ENCODE measurements at places on chromosomes 3 and 15.
A peak's percentile ranks its signal among the peaks of the same experiment; 100 is the strongest.

DNA sequence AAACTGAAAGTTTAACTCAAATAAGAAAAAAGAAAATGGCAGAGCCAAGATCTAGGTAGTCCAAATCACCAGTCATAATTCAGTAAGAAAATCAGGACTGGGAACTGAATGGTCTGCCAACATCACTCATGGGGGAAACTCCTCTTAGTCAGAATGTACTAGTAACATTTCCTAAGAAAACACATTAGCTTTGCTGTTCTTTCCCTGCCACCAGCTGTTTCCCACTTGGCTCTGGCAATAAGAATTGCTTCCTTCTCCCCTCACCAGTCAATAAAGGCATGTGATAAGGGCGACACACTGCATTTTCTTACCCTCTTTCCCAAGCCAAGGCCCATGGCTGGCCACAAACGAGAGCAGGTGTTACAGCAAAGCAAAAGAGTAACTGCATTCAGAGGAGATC, 46.1 kb downstream of the PIK3R4 start:
- no peak for DNase-seq

- no peak for DNase-seq
These were observed 164.9 kb downstream of the NR2F2 start for GRCh38 chr15:96495386-96495785.

- DNase-seq = no peak
These were observed 9.4 kb downstream of the FAM81A start for GRCh38 chr15:59447367-59447766.

DNA sequence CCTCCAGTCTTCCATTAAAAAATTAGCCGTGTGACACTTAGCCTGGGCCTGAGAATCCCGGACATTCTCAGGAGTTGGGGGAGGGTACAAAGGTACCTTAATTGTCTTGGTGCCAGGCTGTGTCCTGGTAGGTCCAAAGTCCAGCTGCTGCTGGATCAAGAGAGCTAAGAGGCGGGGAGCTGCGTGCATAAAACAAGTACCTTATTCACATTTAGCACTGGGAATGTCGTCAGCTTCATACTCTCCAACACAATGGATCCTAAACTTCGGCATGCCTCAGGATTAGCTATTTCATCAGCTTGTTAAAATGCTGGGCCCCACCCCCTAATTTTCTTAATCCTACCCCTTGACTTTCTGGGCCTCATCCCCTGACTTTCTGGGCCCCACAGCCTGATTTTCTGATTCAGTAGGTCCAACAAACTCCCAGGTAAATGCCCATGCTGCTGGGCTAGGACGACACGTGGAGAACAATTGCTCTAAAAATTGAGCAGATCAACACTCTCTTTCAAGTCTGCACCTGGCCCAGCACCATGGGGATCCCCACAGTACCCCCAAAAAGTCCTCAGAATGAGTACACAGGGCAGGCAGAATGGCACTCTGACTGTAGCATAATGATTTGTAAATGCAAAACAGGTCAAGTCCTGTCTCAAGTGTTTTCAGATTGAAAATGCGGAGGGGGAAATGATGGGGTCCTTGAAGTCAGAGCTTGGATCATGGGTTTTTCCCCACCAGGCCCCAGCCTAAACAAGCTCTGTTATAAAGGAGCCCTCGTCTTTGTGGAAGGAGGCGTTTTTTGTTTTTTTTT, 5.6 kb upstream of the AEN start:
- no peak for DNase-seq

DNA sequence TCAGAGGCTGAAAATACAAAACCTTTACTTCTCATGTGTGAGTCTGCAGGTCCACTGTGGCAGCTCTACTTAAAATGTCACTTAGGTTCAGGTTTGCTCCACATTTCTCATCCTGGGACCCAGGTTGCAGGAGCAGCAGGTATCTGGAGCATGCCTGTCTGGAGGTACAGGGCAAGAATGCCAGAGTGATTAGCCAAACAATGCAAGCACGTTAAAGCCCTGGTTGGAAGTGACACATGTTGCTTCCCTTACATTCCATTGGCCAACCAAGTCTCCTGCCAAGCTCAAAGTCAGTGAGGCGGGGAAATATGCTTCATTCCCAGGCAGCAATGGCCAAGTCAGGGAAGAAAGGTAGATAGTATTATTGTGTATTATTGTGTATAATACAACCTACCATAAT, 76.8 kb upstream of the ARL6 start:
- no peak for DNase-seq

GRCh38 chr3:119323723-119324085, 29.5 kb downstream of the ARHGAP31 start:
- DNase-seq = no peak

DNA sequence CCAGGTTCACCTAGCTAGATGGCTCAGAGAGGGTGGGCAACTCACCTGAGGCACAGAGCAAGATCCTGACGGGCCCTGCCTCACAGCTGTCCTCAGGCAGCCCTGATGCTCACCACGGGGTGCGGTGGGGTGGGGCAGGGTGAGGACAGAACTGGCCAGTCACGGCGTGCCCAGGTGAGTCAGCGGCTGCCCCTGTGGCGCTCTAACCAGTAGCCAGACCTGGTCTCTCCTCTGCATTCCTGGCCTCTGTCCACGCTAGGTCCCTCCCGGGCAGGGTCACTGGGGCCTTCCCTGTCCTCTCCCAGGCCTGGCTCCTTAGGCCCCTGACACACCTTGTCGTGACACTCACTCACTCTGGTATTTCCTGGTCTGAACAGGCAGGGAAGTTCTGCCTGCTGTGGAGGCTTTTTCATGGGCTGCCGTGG, 901 bp downstream of the ALS2CL start:
- no peak for DNase-seq

GRCh38 chr3:4290272-4290893, 12.8 kb upstream of the SETMAR start:
- peak; percentile 6 for DNase-seq

DNA sequence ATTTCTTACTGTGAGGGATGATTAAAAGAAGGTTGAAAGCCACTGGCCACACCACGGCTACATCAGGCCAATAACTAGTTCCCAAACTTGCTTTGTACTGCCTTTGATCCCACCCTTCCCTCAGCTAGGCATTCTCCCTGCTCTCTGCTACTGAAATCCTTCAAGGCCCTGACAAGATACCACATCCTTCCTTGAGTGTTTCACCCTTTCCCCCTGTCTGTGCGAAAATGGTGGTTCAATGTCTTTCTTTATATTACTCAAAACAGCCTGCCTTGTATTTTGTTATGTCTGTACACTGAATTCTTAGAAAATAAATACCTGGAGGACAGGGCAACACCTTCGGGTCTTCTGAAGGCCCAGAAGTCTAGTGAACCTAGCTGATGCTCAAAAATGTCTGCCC, 932 bp upstream of the VPS8 start:
- DNase-seq = no peak

DNA sequence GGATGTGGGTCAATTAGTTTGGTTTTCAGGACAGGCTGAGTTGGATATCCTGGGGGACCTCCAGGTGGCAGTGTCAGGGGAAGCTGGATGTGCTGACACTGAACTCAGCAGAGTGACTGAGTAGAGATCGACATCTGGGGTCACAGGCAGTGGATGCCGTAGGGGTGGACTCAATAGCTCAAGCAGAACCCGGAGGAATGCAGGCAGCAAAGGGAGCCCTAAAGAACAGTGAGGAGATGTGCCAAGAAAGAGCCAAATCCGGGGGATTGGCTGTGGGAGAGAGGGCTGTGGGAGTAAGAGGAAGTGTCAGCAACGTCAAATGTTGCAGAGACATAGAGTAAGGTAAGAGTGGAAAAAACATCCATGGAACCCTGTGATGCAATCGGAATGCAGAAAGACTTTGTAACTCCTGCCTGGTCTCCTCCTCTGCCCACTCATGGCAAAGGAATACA, 11.6 kb downstream of the CCR5AS start:
- DNase-seq = no peak

- DNase-seq = no peak
These were observed 3.7 kb downstream of the MCTP2 start for GRCh38 chr15:94235041-94235440.

GRCh38 chr3:17356585-17356984, 385.8 kb downstream of the TBC1D5 start:
- no peak for DNase-seq

DNA sequence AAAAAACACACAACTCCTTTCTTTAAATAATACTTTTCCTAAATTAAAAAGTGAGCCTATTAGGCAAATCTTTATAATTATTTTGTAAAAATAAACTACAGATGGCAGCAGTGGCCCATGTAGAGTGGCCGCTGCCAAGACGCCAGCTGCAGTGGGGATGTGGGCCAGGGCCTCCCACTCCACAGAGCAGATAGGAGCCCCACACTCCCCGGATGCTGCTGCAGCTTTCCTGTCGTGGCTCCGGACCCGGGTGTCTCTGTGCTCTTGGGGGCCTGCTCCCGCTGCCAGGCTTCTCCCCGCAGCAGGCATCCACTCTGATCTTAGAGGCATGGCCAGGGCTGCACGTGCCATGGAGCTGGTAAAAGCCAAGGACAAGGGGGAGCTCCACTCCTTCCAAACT, 67.5 kb downstream of the PROS1 start:
- DNase-seq = no peak

GRCh38 chr3:57048052-57048671, 12.3 kb upstream of the SPATA12 start:
- DNase-seq = no peak

DNA sequence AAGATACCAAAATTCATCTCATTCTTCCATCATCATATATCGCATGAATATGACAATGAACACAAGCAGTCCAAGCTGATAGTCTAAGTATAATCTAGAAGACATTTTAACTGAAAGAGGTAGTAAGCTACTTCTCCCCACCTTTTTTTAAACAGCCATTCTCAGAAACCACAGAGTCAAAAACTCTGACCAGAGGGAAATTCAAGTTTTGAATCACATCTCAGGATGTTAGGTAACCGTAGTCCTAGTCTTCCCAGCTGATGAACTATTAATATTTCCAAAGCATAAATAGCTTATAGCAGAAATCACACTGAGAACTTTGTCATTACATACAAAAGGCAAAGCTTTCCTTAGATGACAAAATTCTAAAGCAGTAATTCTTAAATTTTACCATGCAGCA, 25.8 kb downstream of the NPTN start:
- DNase-seq = no peak

DNA sequence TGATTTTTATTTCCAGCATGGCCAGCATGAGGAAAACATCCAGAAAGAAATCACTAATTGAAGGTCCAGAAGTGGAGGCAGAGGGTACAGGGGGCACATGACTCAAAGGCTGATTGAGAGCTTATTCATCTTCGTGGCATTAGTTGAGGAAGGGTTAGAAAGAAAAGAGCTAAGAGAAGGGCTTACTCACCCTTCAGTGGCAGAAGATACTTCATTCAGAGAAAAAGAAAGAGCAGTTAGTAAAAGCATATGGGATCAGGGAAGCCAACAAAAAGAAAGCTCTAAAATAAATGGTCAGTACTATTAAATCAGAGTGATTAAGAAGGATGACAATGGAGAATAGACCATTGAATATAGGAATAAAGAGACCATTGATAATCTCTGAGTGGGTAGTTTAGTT, 25.2 kb downstream of the GAP43 start:
- no peak for DNase-seq

- no peak for DNase-seq
These were observed 11.9 kb downstream of the TAGLN3 start for GRCh38 chr3:112010636-112011035.

GRCh38 chr3:53696401-53697172, 149.6 kb downstream of the CHDH start:
- no peak for DNase-seq

GRCh38 chr15:76588811-76589747, 252.5 kb downstream of the ISL2 start:
- DNase-seq = no peak

- DNase-seq = no peak
These were observed 30.1 kb upstream of the ARL8B start for GRCh38 chr3:5092018-5092417.

- DNase-seq = no peak
These were observed 210.2 kb downstream of the OSBPL10 start for GRCh38 chr3:31770822-31771326.

DNA sequence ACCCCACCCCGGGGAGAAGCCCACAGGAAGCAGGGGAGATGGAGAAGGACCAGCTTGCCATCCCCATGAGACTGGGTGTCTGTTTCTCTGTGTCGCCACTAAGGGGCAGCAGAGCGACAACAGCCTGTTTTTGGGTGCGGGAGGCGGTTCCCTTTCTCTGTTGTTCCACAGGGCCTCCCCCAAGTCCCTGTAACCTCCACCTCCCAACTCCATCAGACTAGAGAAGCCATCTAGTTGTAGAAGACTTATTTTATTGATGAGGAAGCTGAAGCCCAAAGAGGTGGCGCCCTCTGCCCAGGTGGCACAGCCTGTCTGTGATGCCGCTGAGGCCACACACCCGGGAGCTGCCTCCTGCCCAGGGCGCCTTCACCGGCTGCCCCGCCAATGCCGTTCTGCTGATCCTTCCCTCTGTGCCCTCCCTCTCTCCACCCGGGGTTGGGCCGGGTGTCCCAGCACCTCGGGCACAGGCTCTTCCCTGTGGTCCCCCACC, 3.9 kb upstream of the CCDC9B start:
- peak; percentile 33 for DNase-seq

GRCh38 chr15:64324165-64324877, 31.7 kb downstream of the CSNK1G1 start:
- no peak for DNase-seq

DNA sequence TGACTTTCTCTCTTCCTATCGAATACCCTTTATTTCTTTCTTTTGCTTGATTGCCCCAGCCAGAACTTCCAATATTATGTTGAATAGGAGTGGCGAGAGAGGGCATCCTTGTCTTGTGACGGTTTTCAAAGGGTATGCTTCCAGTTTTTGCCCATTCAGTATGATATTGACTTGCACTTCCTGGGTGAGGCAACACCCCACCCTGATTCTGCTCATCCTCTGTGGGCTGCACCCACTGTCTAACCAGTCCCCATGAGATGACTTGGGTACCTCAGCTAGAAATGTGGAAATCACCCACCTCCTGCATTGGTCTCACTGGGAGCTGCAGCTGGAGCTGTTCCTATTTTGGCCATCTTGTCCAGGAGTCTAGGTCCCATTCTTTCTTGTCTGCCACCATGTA, 44.8 kb upstream of the KCNH8 start:
- DNase-seq = no peak

DNA sequence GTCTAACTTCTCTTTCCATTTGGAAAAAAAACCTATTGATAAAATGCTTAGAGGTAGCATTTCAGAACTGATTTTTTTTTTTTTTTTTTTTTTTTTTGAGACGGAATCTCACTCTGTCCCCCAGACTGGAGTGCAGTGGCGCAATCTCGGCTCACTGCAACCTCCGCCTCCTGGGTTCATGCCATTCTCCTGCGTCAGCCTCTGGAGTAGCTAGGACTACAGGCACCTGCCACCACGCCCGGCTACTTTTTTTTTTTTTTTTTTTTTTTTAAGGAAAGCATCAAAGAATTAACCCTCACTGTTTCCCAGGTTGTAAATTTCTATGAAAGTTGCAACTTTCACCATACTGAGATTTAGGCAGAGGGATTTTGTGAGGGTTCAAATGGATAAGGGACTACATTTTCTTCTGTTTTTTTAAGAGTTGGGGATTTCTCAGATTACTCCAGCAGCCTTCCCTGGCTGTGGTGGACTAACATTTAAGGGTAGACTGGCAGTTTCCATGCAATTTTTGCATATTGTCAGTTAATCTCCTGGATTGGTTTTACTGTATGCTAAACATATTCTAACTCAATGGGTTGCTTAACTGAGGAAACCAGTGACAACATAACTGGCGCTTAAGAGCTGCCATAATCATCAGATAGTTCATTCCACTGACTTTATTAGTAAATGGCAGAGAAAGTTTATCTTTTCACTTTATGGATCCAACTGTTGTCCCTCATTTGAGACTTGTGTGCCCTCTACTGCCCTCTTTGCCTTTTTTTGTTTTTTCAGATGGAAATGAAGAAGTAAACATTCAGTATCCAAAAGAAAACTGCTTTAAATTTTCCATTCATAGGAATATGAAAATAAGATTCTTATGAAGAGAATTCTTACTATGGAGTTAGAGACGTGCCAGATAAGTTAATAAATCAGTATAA, 93.7 kb downstream of the NPTN start:
- DNase-seq = no peak
